ENCODE measurements at places on chromosomes 6 and 20. TPM values are rescaled to one million over a fixed set of nuclear protein-coding genes. Genes with fewer than 3 reads are reported as not detected.

The GFOD1 gene
- polyA plus RNA-seq, result 2.4 TPM

DNA sequence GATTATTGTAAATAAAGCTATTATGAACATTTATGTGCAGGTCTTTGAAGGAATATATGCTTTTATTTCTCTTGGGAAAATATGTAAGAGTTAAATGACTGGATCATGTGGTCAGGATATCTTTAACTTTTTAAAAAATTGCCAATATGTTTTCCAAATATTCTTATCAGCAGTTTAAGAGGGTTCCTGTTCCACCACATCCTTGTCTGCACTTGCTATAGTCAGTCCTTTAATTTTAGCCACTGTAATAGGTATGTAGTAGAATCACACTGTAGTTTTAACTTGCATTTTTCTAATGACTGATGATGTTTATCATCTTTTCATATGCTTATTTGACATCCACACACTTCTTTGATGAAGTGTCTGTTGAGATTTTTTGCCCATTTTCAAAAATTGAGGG, 23.6 kb upstream of the HIVEP2 start:
- no peak overlapping the region for H3K27ac ChIP-seq
- H3K27me3 ChIP-seq, result no peaks in the 10 kb centered on the region
- DNase-seq, result no peak

DNA sequence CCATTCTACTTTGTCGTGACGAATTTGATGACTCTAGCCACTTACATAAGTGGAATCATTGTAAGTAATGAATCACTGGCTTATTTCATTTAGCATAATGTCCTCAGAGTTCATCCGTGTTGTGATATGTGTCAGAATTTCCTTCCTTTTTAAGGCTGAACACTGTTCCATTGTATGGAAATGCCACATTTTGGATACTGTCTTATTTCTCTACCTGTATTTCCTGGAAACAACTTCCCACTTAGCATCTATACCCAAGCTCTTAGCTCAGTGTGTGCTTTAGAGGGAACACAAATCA, 28.8 kb upstream of the GGTLC1 start:
- no peaks in the 10 kb centered on the region for H3K36me3 ChIP-seq
- H3K4me1 ChIP-seq, result no peaks in the 10 kb centered on the region
- no peak overlapping the region for H3K4me3 ChIP-seq
- DNase-seq, result no peak
- H3K27me3 ChIP-seq, result no peaks in the 10 kb centered on the region
- no peak overlapping the region for H3K27ac ChIP-seq

DNA sequence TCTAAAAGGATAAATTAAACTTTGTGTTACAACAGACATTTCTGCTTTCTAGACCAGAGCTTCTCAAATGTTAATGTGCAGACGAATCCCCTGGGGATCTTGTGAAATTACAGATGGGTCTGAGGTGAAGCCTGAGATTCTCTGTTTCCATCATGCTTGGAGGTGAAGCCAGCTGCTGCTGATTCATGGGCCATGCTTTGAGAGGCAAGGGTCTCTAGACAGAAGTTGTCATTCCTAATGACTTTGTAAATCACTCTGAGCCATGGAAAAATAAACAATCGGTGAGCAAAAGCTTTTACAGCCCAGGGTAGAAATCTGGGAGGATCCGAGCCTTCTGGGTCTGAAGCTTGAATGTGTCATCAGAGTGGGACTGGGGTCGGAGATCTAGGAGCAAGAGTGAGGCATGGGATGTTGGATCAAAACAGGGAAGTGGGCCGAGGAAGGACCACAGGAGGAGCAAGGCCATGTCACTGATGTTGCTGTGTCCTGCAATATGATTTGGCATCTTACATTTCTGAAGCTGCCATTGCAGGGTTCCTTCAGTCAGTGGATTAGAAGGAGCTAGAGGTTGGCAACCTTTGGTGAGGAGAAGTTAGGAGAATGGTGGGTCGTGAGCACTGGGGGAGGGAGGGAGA, 77.3 kb downstream of the TRMT11 start:
- H3K4me1 ChIP-seq, result no peaks in the 10 kb centered on the region
- H3K27ac ChIP-seq, result no peak overlapping the region
- H3K27me3 ChIP-seq, result no peaks in the 10 kb centered on the region
- no peak for DNase-seq
- no peaks in the 10 kb centered on the region for H3K36me3 ChIP-seq

DNA sequence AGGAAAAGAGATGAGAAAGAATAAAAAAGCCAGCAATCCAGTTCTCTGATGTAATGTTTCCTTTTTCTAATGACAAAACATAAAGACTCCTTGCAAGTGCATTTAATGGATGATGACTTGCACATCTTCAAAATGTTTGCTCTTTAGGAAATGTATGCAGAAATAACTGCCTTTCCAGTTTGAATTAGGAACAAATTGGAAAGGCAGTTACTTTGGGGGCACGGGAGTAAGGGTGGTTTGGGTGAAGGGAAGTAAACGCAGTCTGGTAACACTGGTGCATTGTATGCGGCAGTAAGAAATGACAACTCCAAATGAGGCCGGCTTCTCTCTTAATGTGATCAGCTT, 57.6 kb upstream of the REV3L start:
- no peak for DNase-seq
- no peak overlapping the region for H3K27ac ChIP-seq
- H3K4me3 ChIP-seq, result no peak overlapping the region
- no peaks in the 10 kb centered on the region for H3K36me3 ChIP-seq
- no peaks in the 10 kb centered on the region for H3K27me3 ChIP-seq
- H3K4me1 ChIP-seq, result peaks cover 17% of the 10 kb centered on the region

DNA sequence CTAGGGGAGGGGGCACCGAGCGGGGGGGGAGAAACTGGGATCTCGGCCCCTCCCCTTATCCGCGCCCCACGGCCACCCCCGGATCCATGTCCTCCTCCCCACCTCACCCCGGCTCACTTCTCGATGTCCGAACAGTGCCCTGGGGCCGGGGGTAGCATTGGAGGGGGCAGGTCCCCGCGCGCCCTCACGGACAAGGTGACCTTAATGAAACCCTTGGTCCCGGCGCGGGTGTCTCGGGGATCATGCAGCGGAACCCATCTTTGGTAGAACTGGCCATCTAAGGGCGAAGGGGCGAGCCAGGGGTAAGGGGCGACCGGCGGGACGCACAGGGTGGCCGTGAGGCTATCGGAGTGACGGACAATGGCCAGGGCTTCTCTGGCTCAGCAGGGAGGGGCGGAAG, 13.6 kb upstream of the SPAG4 start:
- H3K27ac ChIP-seq, result no peak overlapping the region
- no peak for DNase-seq
- peaks cover 8% of the 10 kb centered on the region for H3K27me3 ChIP-seq
- H3K4me1 ChIP-seq, result peaks cover 16% of the 10 kb centered on the region
